ENCODE measurements at places on chromosomes 12 and 14.

DNA sequence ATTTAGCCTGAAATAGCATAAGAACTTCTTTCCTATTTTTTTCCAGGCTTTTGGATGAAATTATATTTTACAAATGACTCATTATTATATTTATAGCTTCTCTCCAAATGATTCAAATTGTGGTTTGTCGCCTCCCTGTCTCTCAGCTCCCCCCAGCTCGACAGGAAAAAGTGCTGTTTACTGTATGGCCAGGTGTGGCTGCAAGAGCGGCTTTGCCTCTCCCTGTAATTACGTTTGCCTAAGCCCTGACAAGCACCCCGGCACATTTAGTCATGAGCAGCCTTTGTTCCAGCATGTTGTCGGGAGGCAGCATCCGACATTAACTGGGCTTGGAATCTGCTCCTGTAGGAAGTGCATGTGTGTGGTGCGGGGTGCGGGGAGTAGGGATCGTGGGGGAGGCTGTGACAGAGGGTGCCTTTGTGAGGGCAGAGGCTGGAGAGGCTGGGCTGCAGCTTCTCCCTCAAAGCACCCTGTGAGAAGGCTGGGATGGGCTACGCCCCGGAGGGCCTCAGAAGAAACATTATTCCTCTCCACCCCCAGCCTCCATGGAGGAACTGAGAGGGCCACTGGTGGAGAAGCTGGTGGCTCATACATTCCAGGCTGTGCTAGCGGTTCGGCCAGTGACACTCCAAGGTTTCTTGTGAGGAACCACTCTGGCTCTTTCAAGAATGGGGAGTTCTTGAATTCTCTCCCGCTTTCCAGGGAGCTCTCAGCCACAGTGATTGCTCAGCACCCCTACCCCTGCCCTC is 42.1 kb upstream of the CTDSP2 start:
- DNase-seq = peak; percentile 30

DNA sequence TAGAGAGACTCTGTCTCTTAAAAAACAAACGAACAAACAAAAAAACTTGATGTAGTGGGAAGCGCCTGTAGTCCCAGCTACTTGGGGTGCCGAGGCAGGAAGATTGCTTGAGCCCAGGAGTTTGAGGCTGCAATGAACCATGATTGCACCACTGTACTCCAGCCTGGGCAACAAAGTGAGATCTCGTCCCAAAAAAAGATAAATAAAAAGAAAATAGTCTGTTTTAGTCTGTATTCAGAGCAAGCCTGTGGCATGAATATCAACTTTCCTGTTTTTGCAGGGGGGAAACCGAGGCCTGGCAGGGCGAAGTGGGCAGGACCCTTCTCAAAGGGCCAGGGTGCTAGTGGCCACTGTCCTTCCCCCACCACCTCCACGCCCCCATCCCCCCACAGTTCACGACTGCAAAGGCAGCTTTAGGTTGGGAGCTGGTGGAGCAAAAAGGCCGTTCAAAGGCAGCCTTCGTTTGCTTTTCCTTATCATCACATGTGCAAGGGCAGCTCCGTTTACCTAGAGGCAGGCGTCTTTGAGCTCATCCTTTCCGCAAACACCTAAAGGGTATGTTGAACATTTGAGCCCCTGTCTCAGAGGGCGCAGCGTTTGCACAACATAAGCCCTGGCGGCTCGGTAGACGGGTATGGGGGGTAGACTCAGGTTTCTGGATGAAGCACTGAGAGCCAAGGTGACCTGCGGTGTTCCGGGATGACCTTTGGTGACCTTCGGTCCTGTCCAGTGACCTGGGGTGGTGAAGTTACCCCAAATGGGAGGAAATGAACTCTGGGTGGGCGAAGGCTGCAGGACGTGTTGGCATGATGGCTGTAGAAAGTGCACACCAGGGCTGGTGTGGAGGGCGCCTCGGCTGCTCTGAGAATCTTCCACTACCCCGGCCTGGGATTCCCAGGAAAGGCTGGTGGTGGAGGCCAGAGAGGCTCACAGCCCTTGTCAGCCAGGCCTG is 8.7 kb upstream of the MEG3 start:
- DNase-seq = no peak

GRCh38 chr12:96112733-96113132 is 77.3 kb upstream of the LTA4H start:
- DNase-seq = no peak

GRCh38 chr14:91329486-91330014 is 85.0 kb upstream of the GPR68 start:
- DNase-seq = no peak

Data from stimulated activated CD4-positive, alpha-beta T cell treated with anti-CD3 and anti-CD28 coated beads, TNF-alpha, amount 100 ng/mL, for 24 hours (primary cell).